Activated CD4-positive, alpha-beta T cell treated with anti-CD3 and anti-CD28 coated beads, Interleukin-2, amount 10 ng/mL, durations not matched to agents 24 days and 14 days (primary cell): ENCODE measurements at places on chromosomes 12 and 14. TPM values are rescaled to one million over a fixed set of nuclear protein-coding genes. Genes with fewer than 3 reads are reported as not detected.

DNA sequence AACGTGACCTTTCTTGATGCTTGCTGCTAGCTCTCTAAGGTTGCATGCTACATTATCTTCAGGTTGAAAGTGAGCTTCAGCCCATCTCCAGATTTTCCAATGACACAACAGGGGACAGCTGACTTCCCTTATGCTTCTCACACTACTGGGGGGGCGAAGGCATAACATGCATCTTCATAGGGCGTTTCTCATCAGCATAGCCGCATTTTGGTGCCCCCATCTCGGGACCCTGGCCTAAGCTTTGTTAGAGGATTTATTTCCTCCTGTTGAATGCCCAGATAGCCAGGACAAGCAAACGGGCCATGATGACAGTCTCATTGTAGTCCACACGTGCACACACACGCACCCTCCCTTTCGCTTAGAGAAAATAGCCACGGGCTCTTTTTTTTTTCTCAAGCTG lies 30.7 kb downstream of the SSPN start:
- no peak for DNase-seq

DNA sequence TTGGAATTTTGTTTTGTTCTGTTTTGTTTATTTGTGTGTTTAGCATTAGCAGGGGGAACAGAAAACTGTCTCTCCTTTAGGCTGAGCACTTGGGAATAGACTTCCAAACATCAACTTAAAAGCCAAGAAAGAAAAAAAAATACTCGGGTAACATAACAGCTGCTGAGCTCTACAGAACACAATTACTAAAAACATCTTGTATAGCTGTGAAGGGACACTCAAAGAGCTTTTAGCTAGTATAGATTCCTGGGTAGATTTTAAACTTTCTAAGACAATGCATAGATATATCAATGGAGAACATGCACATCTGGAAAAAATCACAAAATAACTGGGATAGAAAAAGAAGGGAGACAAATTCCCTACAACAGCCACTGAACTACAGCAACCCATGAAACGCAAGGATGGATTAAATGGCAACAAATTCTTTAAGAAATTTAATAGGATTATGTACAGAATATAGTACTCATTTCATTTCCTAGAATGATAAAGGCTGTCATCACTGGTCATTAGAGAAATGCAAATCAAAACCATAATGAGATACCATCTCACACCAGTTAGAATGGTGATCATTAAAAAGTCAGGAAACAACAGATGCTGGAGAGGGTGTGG lies 174.3 kb upstream of the KRR1 start:
- DNase-seq, result no peak

DNA sequence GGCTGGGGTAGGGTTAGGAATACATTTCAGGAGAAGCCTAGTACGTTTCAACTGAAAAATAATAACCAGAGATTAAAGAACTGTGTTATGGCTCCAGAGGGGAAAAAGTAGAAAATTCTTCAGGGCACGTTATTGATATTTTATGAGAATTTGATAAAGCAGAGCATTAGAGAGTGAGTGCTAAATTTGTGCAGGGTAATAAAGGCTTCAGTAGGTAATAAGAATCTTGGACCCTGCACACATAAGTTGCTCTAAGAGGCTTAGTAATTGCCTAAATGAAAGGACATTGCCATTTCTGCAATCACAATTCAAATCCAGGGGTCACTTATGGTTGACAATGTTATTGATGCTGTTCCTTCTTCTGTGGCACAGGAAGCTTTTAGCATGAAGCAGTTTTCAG lies 439.4 kb upstream of the DCN start:
- no peak for DNase-seq

- no peak for DNase-seq
Observed at GRCh38 chr12:121176826-121177529, 33.0 kb upstream of the P2RX4 start.

DNA sequence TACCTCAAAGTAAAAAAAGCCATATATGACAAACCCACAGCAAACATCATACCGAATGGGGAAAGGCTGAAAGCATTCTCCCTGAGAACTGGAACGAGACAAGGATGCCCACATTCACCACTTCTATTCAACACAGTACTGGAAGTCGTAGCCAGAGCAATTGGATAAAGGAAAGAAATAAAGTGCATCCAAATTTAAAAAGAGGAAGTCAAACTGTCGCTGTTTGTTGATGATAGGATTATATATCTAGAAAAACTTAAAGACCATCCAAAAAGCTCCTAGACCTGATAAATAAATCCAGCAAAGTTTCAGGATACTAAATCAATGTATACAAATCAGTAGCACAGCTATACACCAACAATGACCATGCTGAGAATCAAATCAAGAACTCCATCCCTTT lies 5.2 kb downstream of the NDUFA12 start:
- no peak for DNase-seq

GRCh38 chr14:103071544-103072251 lies 12.3 kb upstream of the LBHD2 start:
- no peak for DNase-seq

- DNase-seq, result no peak
Observed at GRCh38 chr14:90453401-90453951, 56.6 kb downstream of the CALM1 start.

DNA sequence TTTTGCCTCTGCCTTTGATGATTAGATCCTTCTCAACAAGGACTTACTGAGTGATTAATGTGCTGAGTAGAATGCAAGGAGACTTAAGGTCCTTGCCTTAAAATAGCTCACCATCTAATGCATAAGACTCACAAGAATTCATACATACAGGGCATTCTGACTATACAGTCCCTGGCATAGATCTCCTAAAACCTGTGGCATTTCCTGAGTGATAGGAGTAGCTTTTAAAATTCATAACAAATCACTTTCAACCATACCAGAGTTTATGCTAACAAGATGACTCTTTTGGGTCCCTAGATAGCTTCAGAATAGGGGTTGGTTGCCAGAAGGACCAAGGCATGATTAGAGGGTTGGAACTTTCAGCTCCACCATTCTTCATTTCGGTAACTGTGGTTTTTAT lies 48.8 kb downstream of the STXBP6 start:
- no peak for DNase-seq

DNA sequence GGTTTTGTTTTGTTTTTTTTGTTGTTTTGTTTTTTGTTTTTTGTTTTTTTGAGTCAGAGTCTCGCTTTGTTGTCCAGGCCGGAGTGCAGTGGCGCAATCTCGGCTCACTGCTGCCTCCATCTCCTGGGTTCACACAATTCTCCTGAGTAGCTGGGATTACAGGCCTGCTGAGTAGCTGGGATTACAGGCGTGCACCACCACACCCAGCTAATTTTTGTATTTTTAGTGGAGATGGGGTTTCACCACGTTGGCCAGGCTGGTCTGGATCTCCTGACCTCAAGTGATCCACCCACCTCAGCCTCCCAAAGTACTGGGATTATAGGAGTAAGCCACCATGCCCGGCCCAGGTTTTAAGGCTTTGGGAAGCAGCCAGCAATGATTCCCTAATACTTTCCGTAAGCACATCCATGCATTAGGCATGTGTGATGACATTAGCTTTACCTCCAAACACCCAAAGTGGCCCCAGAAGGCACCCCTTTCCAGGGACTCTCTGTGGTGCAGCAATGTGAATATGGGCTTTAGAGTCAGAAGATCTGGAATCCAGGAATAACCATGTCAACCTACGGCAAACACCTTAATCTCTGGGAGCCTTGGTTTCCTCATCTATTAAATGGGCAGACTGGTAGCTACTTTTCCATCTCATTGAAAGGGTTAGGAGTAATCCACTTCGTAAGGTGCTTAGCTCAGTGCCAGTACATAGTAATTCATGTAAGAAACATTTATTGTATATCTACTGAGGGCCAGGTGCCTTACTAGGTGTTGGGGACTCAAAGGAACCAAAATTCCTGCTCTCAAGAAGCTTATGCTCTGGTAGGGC lies 152.9 kb downstream of the ZFP36L1 start:
- DNase-seq, result no peak

- no peak for DNase-seq
Observed at GRCh38 chr14:79256380-79256779, 954.9 kb downstream of the DIO2 start.

DNA sequence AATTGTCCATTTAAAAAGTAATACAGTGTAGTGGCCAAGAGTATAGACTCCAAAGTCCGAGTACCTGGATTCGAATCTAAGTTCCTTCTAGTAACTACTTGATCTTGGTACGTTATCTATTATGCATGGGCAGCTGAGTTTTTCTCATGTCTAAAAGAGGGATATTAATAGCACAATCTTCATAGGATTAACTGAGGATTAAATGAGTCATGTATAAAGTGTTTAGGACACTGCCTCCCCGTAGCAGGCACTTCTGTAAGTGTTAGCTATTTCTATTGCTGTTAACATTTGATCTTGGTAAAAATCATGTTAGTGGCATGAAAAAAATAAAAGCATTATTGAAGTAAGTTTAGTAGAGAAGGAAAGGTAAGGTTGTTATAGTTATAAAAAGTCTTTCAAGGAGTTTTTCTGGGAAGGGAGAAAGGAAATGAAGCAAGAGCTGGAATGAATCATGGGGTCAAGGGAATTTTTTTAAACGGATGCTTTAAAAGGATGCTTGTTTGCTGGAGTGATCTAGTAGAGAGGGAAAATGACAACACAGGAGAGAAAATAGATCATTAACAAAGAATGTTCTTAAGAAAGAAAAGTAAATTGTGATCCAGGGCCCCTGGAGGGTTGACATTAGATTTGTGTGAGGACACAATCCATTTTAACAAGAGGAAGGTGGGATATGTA lies 502.2 kb upstream of the USP15 start:
- no peak for DNase-seq

DNA sequence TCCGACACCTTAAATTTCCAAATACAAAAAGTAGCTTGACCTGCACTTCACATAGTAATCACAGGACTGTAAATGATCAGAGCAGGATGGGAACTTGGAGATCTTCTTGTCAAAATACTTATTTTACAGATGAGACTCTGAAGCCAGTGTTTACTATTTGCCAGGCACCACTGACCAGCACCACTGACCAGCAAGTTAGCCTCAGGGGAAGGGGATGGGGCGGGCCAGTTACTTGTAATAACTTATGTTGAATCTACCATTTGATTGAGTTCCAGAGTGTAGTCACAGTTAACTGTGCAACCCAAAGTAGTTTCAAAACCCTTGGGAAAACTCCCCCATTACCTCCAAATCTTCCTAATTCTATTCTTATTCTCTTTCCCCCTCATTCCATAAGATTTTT lies 278.4 kb downstream of the PCNX1 start:
- no peak for DNase-seq

The TGM1 gene
- 5.1 and 6.2 TPM in 2 replicates for total RNA-seq

The PDE3A gene
- not detected in 2 replicates for total RNA-seq

The STXBP6 gene
- total RNA-seq, result not detected in 2 replicates

The PRR4 gene
- 0.62 and 2.0 TPM in 2 replicates for total RNA-seq

The SIX4 gene
- total RNA-seq, result 0.23 and 0.52 TPM in 2 replicates

The CCDC38 gene
- total RNA-seq, result not detected in 2 replicates
